NCI-H748 treated with DMSO at 0.1 percent for 48 hours (cell line): ENCODE measurements at places on chromosomes 6 and 20.
A peak's percentile ranks its signal among the peaks of the same experiment; 100 is the strongest.

GRCh38 chr20:17576215-17576614 lies 6.3 kb downstream of the DSTN start:
- DNase-seq = no peak

GRCh38 chr20:7703996-7704395 lies 236.3 kb downstream of the HAO1 start:
- peak; percentile 93 for DNase-seq

DNA sequence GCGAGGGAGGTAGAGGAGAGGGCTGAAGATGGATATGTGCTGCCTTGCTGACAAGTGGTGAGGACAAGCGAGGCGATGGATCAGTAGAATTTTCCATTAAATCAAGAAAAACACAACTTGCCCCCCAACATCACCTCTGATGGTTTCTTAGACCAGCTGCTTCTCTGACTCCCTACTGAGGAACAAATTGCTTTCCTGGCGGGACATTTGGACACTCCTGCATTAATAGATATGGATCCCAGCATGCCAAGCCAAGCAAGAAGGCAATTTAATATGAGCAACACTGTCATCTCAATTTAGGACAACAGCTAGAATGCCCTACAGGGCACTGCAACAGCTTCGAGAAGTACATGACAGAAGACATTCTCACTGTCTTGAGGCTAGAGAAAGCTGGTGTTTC lies 248.4 kb upstream of the AGPAT4 start:
- DNase-seq = no peak

GRCh38 chr20:51019656-51020592 lies 3.0 kb downstream of the KCNG1 start:
- DNase-seq = no peak
